CD4-positive, alpha-beta T cell treated with Interleukin-12 subunit alpha and Interleukin-12 subunit beta, for 1 hour (primary cell): ENCODE measurements at places on chromosomes 5 and 9.

DNA sequence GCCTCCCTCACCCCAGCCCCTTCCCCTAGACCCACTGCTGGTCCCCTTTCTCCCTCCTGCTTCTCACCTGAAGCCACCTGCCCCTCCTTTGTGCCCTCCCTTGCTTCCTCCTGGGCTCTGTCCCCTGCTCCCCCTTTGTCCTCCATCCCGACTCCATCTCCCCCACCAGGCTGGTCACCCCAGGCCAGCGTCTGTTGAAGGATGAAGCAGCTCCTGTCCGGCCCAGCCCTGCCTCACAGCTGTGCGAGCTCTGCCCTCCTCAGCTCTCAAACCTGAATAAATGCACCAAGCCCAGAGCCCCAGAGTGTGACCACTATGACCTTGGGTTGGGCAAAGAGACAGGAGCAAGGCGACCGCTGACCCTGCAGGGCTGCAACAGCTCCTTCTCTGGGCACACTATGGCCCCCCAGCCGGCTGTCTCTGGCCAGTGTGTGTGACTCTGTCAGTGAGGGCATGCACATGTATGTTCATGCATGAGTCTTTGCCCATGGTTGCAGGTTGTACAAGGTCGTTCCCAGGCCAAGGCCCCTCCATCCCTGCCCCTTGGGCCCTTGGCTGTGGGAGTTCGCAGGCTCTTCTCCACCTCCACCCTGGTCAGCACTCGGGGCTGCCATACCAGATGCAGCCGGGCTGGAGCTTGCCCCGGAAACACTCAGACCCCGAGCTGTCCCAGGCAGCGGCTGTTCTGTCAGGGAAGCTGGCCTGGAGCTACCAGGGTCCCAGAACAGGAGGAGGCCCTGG is 3.3 kb downstream of the LCN12 start:
- DNase-seq = no peak

DNA sequence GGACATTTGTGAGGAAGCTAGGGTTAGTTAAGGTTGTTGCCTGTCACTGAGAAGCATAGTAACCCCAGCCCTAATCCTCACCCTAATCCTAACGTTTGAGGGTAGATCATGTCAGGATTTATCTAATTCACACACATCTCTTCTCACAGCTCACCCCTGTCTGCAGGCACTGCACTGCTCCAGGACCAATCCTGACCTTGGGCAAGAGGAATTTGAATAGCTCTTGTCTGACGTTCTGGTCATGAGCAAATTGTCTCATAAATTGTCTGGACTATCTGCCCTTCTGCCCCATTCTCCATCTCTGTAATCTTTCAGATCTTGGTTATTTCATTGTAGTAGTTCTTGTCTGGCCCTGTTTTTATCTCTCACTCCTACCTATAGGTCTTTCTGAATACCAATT is 18.7 kb downstream of the CRHBP start:
- DNase-seq = no peak

DNA sequence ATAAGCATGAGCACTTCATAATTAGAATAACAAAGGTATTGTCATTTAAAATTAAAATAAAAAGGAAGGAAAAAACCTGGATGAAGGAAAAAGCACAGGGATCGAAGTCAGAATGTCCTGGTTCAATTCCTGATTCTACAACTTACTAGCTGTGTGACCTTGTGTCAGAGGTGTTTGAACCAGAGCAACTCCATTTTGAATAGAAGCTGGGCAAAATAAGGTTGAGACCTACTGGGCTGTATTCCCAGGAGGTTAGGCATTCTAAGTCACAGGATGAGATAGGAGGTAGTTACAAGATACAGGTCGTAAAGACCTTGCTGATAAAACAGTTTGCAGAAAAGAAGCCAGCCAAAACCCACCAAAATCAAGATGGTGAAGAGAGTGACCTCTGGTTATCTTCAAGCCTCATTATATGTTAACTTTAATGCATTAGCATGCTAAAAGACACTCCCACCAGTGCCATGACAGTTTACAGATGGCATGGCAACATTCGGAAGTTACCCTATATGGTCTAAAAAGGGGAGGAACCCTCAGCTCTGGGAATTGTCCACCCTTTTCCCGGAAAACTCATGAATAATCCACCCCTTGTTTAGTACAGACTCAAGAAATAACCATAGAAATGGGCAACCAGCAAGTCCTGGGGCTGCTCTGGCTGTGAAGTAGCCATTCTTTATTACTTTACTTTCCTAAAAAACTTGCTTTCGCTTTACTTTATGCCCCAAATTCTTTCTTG is 412.7 kb downstream of the PIK3R1 start:
- no peak for DNase-seq

- no peak for DNase-seq
Measured at GRCh38 chr9:136108648-136109266, 9.9 kb downstream of the TMEM250 start.

DNA sequence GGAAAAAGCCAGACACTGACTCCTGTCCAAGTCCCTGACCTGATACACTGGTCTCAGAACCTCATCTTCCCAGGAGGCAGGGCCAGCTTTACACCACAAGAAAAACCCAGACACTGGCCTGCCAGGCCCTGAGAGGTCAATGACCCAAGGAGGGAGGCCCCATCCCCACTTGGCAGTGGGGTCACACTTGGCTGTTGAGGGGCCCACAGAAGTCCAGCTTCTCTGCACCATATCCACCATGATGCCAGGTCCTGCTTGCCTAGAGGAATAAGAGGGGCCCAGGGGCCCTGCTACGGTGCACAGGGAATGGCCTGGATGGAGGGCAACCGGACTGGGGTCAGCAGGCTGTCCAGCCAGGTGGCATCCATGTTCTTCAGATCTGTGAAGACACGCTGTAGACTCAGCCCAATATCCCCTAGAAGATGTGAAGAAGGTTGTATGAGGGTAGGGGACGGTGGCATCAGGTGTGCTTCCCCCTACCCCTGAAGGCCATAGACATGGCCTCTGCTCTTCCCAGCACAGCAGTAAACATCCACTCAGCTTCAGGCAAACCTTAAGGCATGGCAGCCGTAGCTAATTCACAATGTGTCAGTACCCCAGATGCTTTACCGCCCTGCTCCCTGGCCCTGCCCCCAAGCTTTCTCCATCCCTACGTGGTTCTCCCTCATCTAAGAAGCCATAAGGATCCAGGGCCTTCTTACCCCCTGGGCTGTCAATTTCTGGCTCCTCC is 6.7 kb downstream of the IRF1 start:
- peak; percentile 9 for DNase-seq

DNA sequence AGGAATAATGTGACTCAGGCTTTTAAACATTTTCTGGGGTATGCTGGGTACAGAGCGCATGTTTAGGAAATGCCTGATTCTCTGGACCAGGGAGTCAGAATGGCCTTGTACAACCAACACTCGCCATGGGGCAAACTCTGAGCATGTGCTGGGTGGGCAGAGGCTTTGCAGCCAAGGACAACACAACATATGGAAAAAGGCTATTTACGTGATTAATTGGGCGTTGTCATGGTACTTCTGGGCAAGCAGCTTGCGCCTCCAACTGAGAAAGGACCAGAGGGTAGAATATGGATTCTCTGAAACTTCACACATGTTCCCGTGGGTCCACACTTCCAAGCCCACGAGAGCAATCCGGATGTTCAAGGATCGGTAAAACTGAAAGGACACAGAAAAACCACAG is 49.1 kb downstream of the NIPAL4 start:
- no peak for DNase-seq

- no peak for DNase-seq
Measured at GRCh38 chr9:136856541-136857141, 4.5 kb downstream of the MAMDC4 start.

- DNase-seq = no peak
Measured at GRCh38 chr5:111389390-111390082, 122.8 kb downstream of the STARD4 start.

- DNase-seq = no peak
Measured at GRCh38 chr9:127038531-127038930, 83.9 kb downstream of the ANGPTL2 start.

DNA sequence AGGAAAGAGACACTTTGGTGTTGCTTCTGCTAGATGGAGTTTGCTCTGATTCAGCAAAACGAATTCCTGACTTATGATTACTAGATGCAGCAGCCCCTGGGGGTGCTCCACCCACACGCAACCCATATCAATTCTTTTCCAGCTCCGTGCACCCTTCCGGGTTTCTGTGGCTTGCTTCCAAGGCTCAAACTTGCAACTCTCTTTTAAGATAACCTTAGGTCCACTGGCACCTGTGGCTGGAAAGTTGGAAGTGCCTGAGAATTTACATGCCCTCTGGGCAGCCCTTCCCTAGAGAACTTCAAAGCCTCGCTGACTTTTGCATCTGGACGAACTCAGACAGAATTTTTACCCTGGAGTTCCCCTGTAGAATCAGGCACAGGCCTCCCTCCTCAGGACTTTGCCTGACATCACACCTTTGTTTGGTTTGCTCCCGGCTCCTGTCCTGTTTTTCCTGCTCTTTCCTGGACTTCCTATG is 224.9 kb downstream of the SNX18 start:
- DNase-seq = no peak

DNA sequence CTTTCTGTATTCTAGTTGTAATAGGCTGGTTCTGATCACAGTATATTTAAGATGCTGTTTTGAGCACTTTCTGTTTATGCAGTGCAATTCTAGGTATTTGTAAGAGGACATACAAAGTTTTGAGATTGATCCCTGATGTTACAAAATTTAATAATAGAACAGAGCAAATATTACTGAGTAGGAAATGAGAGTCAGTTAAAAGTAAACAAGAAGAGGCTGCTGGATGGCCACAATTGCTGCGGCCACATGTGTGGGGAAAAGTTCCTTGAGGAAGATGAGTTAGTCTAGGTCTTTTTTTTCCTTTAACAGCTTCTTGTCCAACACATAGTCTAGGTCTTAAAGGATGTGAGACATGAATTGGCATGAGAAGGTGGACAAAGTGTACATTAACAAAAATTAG is 11.3 kb downstream of the EHMT1 start:
- no peak for DNase-seq

GRCh38 chr5:131381021-131381420 is 117.2 kb downstream of the CDC42SE2 start:
- DNase-seq = peak; percentile 54

GRCh38 chr5:179825655-179826182 is 5.0 kb downstream of the SQSTM1 start:
- DNase-seq = no peak

- peak; percentile 39 for DNase-seq
Measured at GRCh38 chr5:128084228-128085167, 932 bp downstream of the SLC12A2 start.

DNA sequence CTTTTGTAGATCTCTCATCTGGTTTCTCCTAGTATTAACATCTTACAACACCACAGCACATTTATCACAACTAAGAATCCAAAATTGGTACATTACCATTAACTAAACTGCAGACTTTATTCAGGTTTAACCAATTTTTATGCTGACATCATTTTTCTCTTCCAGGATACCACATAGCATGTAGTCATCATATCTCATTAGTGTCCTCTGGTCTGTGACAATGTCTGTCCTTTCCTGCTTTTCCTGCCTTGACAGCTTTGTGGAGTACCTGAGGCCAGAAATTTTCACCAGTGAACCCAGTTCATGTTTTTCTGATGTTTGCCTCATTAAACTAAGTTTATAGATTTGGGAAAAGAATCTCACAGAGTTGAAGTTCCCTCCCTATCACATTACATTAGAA is 294.7 kb upstream of the TNC start:
- no peak for DNase-seq

- no peak for DNase-seq
Measured at GRCh38 chr5:89213573-89213972, 330.6 kb upstream of the MEF2C start.
